ENCODE measurements at places on chromosomes 1 and 21. TPM values are rescaled to one million over a fixed set of nuclear protein-coding genes. Genes with fewer than 3 reads are reported as not detected.
A peak's percentile ranks its signal among the peaks of the same experiment; 100 is the strongest.

The EXTL2 gene
- 14.1 TPM for polyA plus RNA-seq

The OR2G6 gene
- not detected for polyA plus RNA-seq

The SPATA46 gene
- not detected for polyA plus RNA-seq

The ELAVL4 gene
- not detected for polyA plus RNA-seq

The SPRR1A gene
- polyA plus RNA-seq, result not detected

The FAM163A gene
- polyA plus RNA-seq, result not detected

The CGN gene
- polyA plus RNA-seq, result not detected

The INAVA gene
- not detected for polyA plus RNA-seq

The PRRX1 gene
- polyA plus RNA-seq, result not detected

The NUP210L gene
- polyA plus RNA-seq, result 0.01 TPM

DNA sequence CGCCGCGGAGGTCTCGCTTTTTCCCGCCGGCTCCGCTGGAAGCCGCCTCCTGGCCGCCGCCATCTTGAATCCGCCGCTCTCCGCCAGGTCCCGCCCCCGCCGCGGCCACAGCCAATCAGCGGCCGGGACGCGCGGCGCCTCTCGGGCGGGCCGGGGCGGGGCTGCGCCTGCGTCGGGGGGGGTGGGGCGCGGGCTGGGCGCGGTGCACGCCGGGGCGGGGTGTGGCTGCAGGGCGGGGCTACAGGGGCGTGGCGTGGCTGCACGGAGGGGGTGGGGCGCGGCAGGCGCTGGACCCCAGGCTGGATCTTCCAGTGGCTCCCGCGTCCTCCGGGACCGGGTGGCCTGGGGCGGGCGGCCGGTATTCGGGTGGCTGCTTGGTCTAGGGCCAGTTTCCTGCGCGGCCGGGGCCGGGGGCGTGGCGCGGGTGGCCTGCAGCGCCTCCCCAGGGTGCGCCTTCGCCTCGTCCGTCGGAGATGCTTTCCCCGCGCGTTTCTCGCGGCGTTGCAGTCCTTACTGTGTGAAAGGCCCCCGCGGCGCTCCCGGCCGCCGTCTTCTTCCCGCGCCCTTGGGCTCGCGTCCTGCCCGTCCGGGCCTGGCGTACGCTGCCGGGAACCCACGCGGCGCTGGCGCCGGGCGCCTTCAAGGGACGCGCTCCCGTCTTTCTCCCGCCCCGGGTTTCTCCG lies 575 bp downstream of the PCNT start:
- DNase-seq, result peak; percentile 99

- no peak for DNase-seq
Observed at GRCh38 chr1:158978730-158979129, 31.0 kb upstream of the IFI16 start.

- peak; percentile 55 for DNase-seq
Observed at GRCh38 chr1:154404984-154405746, at the start of gene IL6R. Gene IL6R, plus strand, starts transcription at chr1:154405343. Its CDS starts 287 bp downstream, at chr1:154405630.

- DNase-seq, result no peak
Observed at GRCh38 chr21:37757606-37758376, 158.5 kb downstream of the KCNJ6 start.

GRCh38 chr1:2986549-2987305 lies 34.5 kb upstream of the ACTRT2 start:
- no peak for DNase-seq

DNA sequence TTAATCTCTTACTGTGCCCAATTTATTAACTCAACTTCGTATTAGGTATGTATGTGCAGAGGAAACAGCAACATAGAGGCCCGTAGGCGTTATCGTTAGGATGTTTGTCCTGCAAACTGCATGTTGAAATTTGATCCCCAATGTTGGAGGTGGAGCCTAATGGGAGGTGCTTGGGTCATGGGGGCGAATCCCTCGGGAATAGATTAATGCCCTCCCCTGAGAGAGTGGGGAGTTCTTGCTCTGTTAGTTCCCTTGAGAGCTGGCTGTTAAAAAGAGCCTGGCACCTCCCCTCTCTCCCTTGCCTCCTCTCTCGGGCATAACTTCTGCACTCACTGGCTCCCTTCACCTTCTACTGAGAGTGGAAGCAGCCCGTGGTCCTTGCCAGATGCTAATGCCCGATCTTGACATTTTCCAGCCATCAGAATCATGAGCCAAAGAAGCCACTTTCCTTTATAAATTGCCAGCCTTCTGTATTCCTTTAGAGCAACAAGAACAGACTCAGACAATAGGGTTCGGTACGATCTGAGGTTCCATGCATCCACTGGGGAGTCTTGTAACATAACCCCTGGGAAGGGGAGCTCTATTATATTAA lies 149.0 kb upstream of the RAB4A start:
- DNase-seq, result no peak

DNA sequence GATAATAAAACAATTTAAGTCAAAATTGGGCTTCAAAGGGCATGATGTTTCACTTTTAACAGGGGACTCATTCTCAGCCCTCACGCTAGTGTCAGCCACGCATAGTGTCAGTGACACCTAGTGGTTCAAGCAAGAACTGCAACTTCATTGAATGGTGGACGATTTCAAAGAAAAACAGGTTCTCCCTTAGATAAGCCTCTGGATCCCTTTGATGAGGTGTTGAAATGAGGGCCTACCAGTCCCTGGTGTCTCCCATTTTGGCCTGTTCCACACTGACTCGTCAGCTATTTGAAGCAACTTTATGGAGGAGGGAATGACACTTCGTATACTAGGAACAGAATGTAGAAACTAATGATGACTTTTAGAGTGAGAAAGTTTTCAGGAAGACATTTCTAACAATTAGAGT lies 56.2 kb downstream of the FCRL5 start:
- peak; percentile 49 for DNase-seq

DNA sequence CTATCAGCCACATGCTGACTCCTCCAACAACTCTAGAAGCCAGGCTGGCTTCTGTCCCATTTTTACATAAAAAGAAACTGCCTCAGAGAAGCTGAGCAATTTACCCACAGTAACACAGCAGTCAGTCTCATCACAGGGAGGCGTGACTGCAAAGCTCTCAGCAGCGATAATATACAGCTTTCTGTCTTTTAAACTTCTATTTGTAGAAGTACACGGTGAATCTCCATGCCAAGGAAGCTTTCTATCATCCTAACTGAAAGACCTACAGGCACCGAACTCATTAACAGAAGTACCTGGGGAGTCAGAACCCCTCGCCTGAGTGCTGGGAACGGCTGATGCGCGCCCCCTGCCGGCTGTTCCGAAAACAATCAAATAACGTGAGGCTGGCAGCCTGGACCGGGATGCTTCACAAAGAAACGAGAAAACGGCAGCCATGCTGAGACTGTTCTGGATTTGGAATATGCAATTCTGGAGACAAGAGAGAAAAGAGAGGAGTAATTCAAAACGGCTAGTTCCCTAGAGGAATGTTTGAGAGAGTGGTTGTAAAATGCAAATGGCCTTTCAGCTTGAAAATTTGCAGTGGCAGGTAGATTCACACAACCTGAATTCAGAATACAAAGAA lies 43.5 kb upstream of the RAB4A start:
- peak; percentile 91 for DNase-seq
